Effector CD4-positive, alpha-beta T cell (primary cell): ENCODE measurements at places on chromosomes 11 and 22.

GRCh38 chr11:69241075-69241740 is 52.7 kb upstream of the MYEOV start:
- no peak for DNase-seq

DNA sequence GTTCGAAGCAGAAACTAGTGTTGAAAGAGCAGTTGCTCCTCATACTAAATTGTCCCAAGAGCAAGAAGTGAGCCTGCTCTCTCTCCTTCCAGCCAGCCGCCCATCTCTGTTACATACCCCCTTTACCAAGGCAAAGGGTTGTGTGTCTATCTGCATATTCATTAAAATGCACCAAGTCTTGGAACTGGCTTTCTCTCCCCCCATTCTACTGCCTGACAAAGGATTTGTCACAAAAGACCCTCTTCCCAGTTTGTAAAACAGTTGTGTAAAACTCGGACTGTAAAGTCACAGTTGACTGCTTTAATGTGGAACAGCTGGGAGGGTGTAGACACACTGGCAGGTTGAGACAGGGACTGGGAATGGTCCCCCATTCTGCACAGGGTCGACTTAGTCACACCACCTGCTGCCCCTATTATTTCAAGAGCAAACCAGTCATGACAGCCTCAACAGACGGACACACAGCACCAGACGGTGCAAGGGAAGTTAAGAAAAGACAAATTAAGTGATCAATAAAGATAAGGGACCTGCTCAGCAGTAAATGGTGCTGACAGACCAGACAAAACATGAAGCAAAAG is 60.0 kb upstream of the HTATIP2 start:
- DNase-seq: no peak

DNA sequence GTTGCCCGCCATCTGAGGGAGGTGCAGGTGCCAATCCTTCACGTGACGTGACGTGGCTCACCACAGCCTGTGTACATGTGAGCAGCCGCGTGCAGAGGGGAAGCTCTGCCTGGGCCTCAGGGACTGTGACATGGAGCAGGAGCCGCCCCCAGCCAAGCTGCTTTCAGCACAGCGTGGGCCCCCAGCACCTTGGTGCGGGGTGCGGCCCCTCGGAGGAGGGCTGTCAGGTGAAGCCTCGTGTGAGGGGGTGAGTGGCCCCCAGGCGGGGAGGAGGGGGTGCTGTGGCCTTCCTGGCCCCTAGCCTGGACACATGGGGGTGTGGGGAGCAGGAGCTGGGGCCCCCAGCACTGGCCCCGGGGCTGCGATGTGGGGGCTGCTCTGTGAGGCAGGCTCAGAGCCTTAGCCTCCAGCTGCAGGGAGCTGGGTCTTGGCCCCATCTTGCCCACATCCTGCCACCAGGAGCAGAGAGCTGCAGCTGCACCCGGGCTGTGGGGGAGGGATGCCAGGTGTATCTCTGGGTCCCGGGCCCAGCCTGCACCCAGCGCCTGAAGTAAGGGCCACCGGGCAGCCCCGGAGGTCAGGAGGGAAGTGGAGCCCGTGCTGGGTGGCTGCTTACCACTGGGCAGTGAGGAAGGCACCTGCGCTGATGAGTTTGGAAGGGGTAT is at the start of gene ADORA2A:
ADORA2A (plus strand) TSS at position 100 of the 665 bp plus-strand sequence. CDS start 5,806 bp downstream, outside the sequence.
- DNase-seq: peak; percentile 82

DNA sequence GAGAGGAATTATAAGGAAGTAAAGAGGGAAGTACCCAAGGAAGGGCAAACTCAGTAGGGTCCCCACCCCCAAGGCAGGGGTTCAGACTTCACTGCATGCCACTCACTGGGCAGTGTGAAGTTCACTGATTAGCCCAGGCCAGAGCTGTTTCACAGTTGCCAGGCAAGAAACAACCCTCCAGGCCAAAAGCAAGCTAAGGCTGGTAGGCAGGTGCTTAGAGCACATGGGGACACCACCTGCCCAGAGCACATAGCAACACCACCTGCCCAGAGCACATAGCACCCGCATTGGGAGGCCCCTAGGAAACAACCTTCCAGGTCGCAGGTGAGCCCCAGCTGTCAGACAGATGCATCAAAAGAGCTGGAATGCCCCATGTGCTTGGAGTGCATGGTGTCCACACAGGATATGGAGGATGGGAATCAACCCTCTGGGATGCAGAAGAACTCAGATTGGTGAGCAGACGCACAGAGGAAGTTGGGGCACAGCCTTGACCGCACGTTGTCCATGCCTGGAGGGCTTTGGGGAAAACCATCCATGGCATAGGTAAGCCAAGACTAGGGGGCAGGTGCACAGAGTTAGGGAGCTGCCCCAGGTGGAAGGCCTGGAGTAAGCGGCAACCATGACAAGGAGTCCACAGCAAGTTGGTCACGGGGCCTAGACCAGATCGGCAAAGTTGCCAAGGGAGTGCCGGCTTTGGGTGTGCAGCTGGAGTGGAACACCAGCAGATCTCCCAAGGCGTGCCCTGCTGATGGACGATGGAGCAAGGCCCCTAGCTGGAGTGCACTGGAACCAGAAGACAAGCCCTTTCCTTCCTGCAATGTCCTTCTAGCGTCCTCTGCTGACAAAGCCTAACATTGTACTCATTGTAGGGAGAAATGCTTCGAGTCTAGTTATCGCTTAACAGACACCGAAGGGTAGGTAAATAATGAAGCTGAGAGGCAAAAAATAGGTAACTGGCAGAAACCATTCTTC is 7.8 kb upstream of the TMEM216 start:
- no peak for DNase-seq

DNA sequence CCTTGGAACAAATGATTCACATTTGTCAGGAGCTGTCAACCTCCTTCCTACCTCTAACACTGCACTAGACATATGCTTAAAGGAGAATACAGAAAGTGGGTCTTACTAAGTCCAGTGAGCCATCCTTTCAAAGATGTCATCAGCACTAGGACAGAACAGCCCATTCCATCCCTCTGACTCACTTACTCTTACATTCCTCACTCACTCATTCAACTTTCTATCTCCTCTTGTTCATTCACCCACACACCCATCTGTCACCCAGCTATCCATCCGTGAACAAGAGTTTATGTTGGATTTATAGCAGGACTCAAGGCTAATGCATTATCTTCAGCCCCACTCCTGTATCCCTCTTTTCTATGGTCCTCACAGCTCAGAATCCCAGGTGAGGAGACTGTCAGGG is 9.1 kb downstream of the INSC start:
- DNase-seq: no peak

- no peak for DNase-seq
Measured at GRCh38 chr11:73907191-73907590, 30.4 kb downstream of the PAAF1 start.

DNA sequence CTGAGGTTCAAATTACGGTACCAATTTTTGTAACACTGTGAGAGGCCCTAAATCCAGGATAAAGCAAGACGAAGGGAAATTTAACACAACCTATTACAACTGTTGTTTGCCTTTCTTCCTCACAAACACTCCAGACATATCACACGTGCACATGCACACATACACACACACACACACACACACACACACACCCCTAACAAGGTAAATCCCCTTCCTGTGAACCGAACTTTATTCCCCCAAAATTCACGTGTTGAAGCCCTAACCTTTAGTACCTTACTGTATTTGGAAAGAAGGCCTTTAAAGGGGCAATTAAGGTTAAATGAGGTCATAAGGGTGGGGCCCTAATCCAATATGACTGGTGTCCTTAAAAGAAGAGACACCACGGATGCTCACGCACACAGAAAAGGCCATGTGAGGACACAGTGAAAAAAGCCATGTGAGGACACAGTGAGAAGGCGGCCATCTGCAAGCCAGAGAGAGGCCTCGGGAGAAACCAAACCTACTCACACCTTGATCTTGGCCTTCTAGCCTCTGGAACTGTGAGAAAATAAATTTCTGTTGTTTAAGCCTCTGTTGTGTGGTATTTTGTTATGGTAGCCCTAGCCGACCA is 1.8 kb downstream of the SERGEF start:
- DNase-seq: no peak

GRCh38 chr11:123650901-123651300 is 3.5 kb downstream of the SCN3B start:
- DNase-seq: no peak

GRCh38 chr11:60783911-60784310 is 1.2 kb upstream of the MS4A10 start:
- DNase-seq: no peak

DNA sequence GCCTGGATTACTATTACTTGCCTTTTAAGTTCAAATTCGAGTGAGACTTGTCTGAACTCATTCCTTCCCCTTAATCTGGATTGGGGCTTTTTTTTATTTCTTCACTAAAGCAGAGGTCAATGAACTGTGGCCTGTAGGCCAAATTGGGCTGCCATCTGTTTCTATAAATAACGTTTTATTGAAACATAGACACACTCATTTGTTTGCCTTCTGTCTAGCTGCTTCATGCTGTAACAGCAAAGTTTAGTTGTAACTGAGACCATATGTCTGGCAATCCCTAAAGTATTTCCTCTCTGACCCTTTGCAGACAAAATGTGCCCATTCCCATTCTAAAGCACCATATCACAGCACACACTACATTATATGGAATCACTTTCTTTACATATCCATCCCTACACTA is 207.9 kb upstream of the ISX start:
- no peak for DNase-seq

DNA sequence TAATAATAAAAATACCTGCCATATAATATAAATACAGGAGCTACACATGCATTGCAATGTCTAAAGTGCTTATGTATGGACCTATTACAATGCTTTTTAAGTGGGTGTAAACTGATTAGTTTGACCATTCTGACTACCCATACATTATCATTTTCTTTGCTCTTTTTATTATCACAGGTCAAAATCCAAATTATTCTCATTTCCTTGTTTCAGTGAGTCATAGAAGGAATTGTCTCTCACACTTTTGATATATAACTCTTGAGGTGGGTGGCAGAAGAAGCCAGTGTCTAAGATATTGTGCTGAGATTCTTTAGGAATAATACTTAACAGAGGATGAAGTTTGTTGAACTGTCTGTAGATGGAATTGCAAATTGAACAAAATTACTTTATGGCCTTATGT is 35.6 kb downstream of the GAS2 start:
- no peak for DNase-seq

- no peak for DNase-seq
Measured at GRCh38 chr11:565921-566509, 5.2 kb downstream of the RASSF7 start.

GRCh38 chr11:88494848-88495247 is 157.3 kb upstream of the CTSC start:
- no peak for DNase-seq

GRCh38 chr11:114092953-114093352 is 33.4 kb downstream of the ZBTB16 start:
- DNase-seq: no peak

DNA sequence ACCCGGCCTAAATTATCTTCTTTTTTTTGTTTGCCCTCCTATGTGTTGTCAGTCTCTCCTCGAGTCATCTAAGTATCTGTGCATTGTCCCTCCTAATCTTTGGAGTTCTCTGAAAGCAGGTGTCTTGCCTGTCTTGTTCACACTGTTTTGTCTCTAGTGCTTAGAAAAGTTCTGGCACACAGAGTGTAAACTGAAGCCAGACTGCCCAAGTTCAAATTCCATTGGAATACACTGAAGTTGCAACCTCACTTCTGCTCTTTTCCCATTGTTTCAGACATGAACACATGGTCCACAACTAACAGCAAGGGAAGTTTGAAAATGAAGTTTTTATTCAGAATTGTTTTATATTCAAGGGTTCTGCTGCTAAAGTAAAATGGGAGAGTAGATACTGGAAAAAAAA is 38.7 kb downstream of the PAX6 start:
- no peak for DNase-seq

DNA sequence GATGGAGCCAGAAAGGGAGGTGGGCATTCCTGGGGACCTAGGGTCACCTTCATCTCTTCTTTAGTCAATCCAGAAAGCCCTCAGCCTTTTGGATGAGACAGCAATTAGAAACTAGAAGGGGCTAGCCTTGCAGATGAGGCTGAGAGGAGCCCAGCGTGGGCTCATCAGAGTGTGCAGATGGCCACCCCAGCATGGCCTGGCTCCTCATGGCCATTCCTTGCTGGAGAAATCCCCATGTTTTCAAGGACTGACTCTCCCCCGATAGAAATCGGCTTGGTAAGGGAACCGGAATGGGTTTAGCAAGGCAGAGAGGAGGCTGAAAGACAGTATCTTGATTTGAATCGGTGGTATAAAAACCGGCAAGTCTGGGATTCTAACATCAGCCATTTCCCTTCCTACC is 274.6 kb downstream of the BUD13 start:
- no peak for DNase-seq

- no peak for DNase-seq
Measured at GRCh38 chr22:23083315-23084021, 13.1 kb downstream of the GNAZ start.

GRCh38 chr22:23763954-23764353 is 1.2 kb downstream of the C22orf15 start:
- no peak for DNase-seq

- DNase-seq: no peak
Measured at GRCh38 chr11:2930704-2931419, 1.6 kb upstream of the PHLDA2 start.

GRCh38 chr11:108117746-108118371 is 3.5 kb upstream of the ACAT1 start:
- DNase-seq: no peak

DNA sequence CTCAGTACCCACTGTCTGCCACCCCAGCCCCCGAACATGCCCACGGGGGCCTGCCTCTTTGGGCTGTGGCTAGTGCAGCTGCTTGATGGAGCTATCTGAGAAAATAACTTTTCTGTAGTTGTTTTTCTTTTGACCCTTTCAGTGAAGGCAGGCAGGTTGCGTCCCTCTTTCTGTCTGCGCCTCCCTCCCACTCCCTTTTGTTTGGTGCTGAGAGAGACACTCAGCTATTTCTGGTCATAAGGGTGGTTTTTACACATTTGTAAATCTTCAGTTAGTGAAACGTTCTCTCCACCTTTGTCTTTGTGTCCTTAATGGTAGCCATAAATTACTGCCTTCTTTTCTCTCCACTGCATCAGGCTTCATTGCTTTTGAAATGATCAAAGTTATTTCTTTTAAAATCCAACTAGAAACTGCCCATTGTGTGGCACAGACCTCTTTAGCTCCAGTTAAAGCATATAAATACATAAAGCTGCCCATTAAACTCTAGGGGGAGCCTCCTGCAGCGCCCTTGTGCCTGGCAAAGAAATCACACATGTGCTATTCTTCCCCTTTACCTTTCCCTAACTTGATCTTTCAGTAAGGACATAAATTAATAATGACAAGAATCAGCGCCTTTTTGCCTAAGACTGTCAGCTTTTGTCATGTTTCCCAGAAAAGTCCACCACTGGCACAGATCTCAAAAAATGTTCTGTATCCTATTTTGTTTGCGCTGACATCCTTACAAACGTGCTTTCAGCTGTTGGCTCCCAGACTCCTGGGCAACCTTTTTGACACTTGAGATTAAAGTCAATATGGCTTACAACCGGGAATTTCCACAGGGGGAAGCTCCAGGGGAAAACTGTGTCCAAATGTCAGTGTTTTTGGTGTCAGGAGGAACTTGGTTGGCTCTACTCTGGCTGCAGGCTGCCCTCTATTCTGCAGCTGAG is 1.7 kb upstream of the SCUBE2 start:
- DNase-seq: no peak

DNA sequence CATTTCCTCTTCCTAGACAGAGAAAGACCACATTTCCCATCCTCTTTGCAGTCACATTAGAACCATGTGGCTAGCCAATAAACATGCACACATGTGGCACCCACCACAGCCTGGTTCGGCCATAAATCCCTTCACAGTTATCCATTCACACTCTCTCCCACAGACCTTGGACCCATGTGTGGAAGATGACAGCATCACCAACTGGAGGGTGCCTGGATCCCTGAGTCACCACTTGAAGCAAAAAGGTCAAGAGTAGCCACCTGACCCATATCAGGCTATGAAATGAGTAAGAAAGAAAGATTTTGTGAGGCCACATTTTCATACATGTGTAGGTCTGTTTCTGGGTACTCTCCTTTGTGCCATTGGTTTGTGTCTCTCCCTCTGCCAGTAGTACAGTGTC is 9.0 kb upstream of the TMEM121B start:
- DNase-seq: no peak
